Sciatic nerve (tissue), 2 donors: ENCODE measurements at places on chromosomes 7 and 10.

GRCh38 chr7:100570954-100571828 lies 2.5 kb downstream of the SAP25 start:
- no peak for DNase-seq

DNA sequence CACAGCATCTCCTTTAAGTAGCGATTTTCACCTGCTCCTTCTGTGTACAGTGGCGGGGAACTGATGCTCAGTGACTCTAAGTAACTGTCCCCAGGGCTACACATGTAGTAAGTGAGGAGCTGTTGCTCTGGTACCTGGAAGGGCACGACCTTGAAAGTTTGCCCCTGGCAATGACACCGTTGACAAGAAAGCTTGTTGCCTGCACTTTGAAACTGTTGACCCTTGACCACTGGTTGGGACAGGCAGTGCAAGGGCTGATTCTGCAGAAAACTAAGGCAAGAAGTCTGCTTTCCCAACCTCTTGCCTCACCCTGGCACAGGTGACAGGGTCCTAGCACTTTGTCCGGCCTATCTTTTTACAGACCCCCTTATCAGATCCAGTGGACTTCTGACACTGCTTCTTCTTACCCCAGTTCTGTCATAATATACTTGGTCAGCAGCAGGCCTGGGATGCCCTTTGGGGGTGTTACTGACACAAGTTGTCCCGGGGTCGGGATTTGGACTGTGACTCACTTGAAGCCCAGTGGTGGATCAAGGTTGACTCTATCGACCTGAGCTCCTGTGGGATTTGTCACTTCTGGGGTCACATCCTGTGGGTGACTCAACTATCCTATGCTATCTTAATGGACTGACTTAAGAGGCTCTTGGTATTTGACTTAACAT lies 5.8 kb downstream of the ACSL5 start:
- DNase-seq, result no peak

GRCh38 chr7:96026010-96026409 lies 253.7 kb downstream of the DYNC1I1 start:
- no peak for DNase-seq

DNA sequence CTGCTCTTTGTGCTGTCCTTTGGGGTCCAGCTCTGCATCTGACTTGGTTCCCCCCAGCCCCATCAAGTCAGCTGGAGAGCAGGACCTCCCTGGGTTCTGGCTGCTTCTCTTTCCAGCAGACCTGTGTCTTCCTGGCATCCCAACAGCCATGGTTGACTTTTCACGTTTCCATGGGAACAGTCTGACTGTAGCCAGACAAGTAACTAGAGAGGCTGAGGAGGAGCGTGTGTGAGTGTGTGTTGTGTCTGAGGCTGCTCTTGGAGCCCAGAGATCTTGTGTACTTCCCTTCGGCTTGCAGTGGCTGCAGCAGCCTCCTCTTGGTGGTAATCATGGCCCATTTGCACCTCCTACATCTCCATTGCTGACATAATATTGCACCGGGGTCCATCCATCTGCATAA lies 332.0 kb downstream of the RPS24 start:
- DNase-seq, result no peak

GRCh38 chr10:61655335-61655851 lies 7.3 kb upstream of the CABCOCO1 start:
- no peak for DNase-seq

DNA sequence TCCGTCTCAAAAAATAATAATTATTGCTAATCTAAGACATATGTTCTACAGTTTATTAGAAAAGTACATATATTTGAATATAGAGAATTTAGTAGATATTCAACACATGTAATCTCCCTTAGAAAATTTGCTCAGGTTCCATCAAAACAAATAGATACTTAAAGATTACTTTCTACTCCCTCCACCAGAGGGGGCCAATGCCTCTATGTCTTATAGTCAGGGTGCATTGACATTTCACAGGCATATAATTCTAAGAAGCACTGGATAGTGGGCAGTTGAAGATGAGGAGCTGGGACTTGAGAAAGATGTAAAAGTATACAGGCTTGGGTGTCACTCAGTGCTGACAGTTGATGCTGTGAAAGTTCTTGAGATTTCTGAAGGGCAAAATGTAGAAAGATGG lies 301.6 kb upstream of the HPS1 start:
- DNase-seq, result no peak

DNA sequence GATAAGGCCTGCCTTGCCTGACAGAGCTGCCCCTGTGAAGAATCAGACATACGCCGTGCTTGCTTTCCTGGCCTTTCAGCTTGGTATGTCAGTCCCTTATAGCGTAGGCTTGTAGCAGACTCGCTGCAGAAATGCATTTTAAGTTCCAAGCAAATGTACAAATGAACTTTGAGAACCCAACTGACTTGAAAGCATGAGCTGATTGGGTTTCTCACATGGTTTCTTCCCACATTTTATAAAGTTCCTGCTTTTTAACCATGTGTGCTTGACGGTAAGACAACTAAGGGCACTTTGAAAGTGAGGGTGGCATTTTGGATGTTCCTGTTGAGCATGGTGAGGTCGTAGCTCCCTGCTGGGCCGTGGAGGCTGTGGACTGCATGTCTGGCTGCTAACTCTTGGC lies 62.6 kb downstream of the CCNY start:
- no peak for DNase-seq

DNA sequence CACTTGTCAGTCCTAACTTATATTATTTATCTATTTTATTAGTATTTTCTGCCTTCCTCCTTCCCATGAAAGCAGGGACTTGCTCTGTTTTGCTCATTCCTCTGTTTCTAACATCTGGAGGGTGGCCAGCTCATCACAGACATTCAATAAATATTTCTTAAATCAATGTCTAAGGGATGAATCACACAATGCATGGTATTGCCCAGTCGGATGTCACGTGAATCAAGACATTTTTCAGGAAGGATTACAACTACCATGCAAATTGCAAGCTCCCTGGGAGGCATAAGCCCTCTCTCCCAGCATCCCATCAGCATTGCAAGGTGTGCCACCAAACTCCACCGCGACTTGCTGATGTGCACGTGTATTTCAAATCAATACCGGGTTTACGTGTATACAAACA lies 146.6 kb upstream of the RNF32 start:
- DNase-seq, result no peak

DNA sequence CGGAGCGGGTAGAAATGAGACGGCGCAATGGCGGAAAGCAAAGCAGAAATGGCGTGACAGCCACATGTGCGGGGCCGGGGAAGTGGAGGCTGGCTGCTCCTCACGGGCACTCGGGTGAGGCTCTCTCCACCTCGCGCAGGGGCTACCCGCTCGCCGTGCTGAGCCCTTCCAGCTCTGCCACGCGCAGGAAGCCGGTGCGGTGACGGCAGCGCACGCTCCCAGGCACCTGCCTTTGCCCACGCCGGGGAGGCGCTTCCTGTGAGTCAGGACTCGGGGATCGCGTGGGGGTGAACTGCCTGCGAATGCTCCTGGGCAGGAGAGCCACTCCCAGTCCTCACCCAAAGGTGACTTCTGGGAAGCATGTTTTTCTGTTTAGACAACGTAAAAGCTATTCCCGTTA lies 431.2 kb downstream of the GLRX3 start:
- no peak for DNase-seq

- DNase-seq, result no peak
Measured at GRCh38 chr7:133724148-133724547, 403.0 kb upstream of the LRGUK start.

- no peak for DNase-seq
Measured at GRCh38 chr7:4486907-4487306, 195.2 kb upstream of the FOXK1 start.

- DNase-seq, result no peak
Measured at GRCh38 chr10:132139526-132139925, 47.2 kb upstream of the DPYSL4 start.

- DNase-seq, result no peak
Measured at GRCh38 chr7:112399501-112399900, 50.8 kb upstream of the IFRD1 start.

- peak; percentile 69 for DNase-seq
Measured at GRCh38 chr10:91887272-91888076, 21.8 kb downstream of the FGFBP3 start.

- no peak for DNase-seq
Measured at GRCh38 chr10:79132681-79133381, 64.1 kb downstream of the ZMIZ1 start.

DNA sequence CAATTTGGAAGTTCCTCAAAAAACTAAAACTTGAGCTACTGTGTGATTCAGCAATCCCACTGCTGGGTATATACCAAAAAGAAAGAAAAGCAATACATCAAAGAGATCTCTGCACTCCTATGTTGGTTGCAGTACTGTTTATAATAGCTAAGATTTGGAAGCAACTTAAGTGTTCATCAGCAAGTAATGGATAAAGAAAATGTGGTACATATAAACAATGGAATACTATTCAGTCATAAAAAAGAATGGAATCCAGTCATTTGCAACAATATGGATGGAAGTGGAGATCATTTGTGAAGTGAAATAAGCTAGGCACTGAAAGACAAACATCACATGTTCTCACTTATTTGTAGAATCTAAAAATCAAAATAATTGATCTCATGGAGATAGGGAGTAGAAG lies 16.5 kb upstream of the IMMP2L start:
- DNase-seq, result no peak

- DNase-seq, result peak; percentile 100
Measured at GRCh38 chr10:70404036-70404786, at the start of gene EIF4EBP2. Gene EIF4EBP2 (plus strand): TSS chr10:70404145. CDS start chr10:70404402, 257 bp downstream.

GRCh38 chr7:26170663-26171062 lies 18.7 kb downstream of the NFE2L3 start:
- DNase-seq, result no peak

- no peak for DNase-seq
Measured at GRCh38 chr10:91197127-91197526, 23.3 kb upstream of the PCGF5 start.
